ENCODE measurements at places on chromosomes 11 and 22.

DNA sequence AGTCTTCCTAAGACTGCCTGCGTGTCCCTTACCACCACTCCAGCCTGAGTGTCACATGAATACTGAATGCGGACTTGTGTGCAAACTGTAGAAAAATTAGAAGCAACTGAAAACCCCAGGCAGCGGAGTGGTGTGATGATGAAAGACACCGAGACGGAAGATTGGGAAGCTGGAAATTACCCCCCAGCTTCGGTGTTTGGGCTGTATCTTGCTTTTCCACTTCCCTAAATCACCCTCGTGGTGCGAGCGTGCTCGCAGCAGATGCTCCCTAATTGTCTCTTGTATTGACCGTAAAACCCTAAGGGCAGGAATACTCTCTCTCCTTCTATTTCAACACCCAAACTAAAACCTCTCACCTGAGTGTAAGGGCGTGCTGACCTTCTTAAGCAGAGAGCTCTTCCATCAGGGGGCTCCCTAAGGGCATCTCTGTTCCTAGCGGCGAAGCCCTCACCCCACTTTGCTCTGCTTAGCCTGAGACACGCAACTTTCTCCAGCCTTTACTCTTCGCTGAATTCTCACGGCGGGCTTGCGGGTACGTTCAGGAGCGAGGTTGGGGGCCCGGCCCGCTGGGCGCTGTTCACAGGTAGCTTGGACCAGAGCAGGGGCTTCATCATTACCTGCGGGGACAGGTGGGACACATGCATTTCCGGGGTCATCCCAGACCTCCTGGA lies 62.4 kb downstream of the CRYBB2 start:
- peak; percentile 59 for DNase-seq

DNA sequence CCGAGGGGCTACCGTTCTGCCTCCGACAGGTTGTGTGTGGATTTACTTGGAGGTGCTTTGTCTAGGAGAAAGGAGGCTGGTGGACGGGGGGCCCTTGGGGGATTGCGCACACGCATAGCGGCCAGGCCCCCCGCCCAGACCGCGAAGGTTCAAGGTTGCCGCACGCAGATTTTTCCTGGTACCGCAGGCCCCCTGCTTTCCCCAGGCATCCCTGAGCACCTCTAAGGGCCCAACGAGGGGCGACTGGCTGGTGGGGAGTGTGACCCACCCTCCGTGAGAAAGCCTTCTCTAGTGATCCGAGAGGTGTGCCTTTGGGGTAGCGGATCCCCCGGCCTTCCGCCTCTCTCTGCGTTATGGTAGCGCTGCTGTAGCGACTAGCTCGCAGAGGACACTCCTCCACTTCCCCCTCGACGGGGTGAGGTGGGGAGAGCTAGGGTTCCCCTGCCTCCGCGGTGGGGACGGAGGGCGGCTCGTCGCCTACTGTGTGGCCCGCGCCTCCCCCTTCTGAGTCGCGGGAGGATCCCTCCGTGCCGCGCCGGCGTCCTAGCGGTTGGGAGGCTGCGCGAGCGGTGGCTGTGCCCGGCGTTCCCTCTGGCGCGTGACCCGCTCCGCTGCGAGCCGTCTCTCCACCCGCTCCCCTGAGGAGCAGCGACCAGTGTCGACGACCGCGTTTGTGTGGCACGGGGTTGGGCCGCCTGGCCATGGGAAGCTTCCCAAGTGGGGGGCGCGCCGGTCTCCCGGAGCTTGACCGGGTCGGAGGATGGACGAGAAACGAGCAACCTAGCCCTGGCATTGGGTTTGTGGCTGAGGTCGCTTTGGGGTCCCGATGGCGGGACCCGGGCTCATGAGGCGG lies 3900.0 kb upstream of the OR11H1 start:
- no peak for DNase-seq

DNA sequence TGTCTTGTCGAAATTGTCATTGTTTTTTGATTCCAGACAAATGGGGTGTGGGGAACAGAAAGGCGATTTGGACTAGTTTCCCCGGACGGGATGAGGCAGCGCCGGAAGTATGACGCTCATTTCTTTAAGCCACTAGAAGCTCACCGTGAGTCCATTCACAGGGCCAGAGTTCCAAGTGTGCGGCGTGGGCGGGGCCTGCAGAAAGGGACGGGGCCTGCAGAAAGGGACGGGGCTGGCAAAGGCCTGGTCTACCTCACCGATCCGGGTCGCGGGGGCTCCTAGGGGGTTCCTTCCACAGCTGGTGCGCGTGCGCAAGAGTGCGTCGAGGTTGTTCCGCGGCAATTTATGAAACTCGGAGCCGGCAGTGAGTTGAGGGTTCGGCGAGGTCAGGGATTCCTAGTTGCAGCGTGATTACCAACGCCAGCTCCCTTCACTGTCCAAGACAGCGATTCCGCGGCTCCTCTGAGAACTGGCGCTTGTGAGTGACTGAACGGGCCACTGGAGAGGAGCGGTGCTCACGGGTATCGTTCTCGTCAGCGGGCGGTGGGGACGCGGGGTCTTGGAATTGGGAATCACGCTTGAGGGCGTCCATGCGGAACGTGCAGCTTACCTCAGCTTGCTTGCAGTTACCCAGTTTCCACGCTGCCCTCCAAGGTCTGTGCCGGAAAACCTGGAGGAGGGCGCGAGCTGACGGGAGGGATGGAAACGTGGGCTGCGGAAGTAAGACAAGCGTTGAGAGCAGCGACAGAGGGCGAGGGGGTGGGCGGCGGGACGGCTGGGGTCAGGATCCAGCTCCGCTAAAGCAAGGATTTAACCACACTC lies at the start of gene ZNF215:
Gene ZNF215 (plus strand): TSS at position 219 of the 822 bp plus-strand sequence. CDS start 5,847 bp downstream, outside the sequence.
- peak; percentile 74 for DNase-seq

DNA sequence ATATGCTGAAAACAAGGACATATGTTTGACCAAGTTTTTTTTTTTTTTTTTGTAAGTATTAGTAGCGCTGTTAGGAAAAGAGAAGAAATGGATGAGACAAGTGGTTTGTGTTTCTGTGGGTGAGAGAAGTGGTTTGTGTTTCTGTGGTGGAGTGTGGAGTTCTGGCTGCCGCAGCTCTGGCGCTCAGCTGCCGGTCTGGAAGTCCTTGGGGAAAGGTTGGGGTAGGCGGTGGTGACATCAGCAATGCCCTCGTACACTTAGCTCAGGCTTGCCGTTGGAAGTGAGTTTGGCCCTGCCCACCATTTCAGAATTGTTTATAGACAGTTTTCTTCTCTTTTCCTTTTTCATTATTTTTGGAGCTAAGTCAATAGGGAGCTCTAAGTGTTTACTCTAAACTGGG lies 116.6 kb downstream of the TBC1D22A start:
- peak; percentile 66 for DNase-seq

DNA sequence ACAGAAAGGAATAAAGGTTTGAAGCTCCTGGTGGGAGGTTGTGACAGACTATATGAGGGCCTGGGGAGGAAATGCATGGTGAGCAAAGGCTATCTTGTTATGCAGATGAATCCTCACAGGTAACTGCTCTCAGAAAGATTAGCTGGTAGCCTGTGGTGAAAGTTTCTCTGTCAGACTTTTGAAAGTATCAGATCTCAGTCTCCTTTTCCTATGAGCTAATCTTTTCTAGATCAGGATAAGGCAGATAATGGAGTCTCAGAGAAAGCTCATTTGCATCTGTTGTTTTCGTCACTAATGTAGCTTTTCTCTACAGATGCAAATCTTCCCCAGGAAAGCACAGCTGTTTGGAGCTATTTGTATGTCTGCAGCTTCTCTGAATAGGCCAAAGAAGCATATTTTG lies 21.0 kb upstream of the OR6X1 start:
- no peak for DNase-seq

DNA sequence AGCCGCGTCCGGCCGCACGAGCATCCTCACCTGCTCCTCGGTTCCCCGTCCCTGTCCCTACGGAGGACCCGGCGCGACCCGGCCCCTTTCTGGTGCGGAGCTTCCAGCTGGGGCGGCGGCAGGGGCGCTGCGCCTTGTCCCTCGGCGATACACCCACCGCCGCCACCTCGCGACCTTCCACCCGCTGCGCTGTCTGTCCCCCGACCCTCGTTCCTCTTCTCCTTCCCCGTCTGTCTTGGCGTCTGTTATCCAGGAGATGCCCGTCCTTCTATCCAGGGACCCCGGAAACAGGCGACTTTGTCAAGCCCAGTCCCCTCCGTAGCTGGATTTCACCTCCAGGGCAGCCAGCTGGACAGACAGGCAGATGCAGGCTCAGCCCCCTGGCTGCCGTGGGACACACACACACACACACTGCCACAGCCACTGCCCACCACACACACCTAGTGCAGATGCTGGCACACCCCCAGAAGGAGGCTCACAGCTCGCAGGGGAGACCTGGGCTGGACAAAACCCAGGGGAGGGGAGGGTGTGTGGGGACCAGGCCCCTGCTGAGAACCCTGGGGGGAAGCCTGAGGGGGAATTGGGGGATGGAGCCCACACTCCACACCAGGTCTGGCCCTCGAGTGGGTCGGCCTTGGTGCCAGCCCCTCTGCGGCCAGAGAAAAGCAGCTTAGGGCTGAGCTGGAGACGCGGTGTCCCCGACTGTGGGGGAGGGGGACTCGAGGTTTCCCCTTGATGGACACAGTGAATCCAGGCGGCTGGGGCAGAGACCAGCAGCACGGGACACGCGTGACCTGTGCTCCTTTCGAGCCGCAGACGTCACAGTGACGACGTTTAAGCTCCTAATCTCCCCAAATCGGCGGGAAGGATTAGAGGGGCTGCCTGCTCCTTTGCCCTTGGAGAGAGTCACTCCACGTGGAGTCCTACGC lies 788 bp downstream of the DRD4 start:
- no peak for DNase-seq

DNA sequence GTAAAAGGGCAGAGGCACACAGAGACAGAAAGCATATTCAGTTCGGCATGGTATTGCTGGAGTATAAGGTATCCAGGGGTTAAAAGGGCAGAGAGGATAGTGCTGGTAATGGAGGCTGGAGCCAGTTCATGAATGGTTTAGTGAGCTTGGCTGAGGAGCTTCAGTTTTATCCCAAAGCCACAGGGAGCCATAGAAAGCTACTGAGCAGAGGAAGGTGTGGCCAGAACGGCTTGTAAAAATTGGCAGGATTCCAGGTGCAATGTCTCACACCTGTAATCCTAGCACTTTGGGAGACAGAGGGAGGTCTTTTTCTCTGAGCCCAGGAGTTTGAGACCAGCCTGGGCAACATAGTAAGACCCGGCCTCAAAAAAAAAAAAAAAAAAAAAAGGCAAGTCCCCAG lies 186.1 kb downstream of the MYO18B start:
- DNase-seq, result no peak

GRCh38 chr11:11407763-11408084 lies 54.7 kb upstream of the CSNK2A3 start:
- DNase-seq, result no peak

GRCh38 chr11:3837793-3838192 lies 3.0 kb downstream of the RHOG start:
- peak; percentile 95 for DNase-seq

DNA sequence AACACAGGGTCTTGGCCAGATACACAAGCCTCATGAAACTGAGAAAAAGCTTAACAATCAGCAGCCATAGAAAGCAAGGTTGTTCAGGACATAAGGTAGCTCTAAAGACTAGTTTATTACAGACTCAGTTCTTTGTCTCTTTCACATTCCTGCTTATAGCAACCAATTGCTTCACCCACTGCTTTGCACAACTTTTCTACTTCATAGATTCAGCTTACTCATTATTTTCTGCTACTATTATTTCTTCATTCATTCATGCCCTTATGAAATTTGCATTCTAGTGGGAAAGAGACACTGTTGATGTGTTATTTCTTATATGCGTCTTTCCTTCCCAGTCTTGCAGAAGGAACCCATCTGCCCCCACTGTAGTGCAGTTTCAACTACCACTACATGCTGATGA lies 4.7 kb downstream of the CCDC34 start:
- peak; percentile 49 for DNase-seq

- DNase-seq, result peak; percentile 8
These were observed 51.7 kb upstream of the PRODH start for GRCh38 chr22:18987765-18988164.

GRCh38 chr11:3644817-3645235 lies at the start of gene ART1:
TSS of gene ART1 (plus strand) at chr11:3645128. CDS start at chr11:3659214, 14,086 bp downstream.
- DNase-seq, result no peak

DNA sequence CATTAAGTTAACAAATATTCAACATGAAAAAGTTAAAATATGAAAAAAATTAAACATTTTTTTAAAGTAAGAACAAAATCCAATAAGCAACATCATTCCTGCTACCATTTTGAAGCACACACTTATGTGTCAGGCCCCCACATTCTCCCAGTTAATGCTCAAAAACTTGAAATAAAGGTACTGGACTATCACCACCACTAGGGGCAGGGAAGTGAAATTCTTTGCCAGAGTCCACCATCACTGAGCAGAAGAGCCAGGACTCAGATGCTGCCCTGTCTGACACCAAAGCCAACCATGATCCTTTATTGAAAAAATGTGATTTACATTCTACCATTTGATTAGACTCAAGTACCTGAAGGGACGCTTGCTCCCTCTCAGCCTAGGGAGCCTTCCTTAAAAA lies 39.1 kb downstream of the PITPNB start:
- DNase-seq, result peak; percentile 36

GRCh38 chr11:9855579-9856287 lies 191.9 kb downstream of the SWAP70 start:
- no peak for DNase-seq

Data from suppressor macrophage treated with lipopolysaccharide for 4 hours (primary cell).